ENCODE measurements at places on chromosomes 3 and 15. TPM values are rescaled to one million over a fixed set of nuclear protein-coding genes. Genes with fewer than 3 reads are reported as not detected.

DNA sequence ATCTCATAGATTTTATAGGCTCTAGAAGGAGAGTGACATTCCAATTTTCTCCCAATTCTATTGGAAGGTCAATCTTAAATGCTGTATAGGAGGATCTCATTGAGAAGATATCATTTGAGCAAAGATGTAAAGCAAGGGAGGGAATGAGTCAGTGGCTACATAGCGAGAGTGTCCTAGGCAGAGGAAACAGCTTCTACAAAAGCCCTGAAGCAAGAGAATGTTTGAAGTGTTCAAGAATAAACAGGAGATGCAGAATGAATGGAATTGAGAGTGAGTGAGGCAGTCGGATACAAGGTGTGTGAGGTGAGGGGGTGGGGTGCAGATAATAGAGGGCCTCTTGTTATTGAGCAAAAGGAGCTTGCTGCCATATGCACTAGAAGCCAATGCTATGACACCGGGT is 545.9 kb downstream of the IGSF11 start:
- no peak overlapping the region for H3K27ac ChIP-seq
- no peaks in the 10 kb centered on the region for H3K27me3 ChIP-seq
- DNase-seq: no peak

DNA sequence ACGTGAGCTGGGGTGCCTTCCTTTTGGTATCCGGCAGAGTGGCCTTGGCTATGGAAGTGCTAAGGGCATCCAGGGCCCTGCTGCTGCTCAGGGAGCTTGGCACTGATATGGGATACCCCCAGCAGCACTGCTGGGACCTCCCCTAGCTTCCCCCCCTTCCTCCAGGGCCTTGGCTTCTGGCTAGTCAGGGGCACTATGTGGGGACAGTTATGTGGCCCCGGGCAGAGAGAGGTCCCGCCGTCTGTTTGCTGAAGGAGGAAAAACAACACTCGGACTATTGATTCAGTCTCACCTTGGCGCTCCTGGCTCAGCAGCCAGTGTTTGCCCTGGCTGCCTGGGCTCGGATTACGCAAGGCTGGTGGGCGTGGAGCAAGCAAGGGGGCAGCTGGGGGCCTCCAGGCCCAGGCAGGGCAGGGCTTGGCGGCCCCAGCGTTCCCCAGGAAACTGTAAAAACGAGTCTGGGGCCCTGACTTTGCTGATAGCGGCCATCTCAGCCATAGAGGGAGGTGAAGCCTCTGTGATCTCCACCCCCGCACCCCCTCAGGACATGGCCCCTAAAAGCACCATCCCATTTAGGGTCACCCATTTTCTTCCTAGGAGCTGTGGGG is 5.7 kb downstream of the FURIN start:
- peak overlapping the region; percentile 95 for H3K4me3 ChIP-seq
- H3K27ac ChIP-seq: peak overlapping the region; percentile 94
- H3K36me3 ChIP-seq: peaks cover 79% of the 10 kb centered on the region
- no peaks in the 10 kb centered on the region for H3K27me3 ChIP-seq

GRCh38 chr3:53571264-53571663 is 76.9 kb downstream of the CACNA1D start:
- H3K4me3 ChIP-seq: no peak overlapping the region
- H3K27me3 ChIP-seq: peaks cover 14% of the 10 kb centered on the region
- no peaks in the 10 kb centered on the region for H3K36me3 ChIP-seq
- no peaks in the 10 kb centered on the region for H3K4me1 ChIP-seq

DNA sequence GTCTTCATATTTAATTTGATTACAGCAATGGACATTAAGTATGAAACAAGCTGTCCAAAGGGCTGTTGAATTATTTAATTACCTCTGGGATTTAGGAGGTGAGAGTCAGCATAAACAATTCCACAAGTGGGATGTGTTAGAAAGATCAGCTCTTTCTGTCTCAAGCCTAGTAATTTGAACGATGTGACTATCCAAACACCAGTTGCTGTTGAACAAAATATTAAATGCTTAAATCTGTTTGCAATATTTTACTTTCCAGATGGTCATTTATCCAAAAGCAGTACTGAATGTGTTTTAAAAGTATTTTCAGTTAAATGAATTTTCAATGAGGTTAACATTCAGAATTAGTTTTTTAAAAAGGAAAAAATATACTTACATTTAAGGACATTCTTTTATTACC is 12.7 kb downstream of the KCNAB1 start:
- H3K27me3 ChIP-seq: peaks cover 35% of the 10 kb centered on the region
- peaks cover 2% of the 10 kb centered on the region for H3K4me1 ChIP-seq
- no peaks in the 10 kb centered on the region for H3K36me3 ChIP-seq
- no peak overlapping the region for H3K4me3 ChIP-seq

TRPM1 gene
- not detected for total RNA-seq

DNA sequence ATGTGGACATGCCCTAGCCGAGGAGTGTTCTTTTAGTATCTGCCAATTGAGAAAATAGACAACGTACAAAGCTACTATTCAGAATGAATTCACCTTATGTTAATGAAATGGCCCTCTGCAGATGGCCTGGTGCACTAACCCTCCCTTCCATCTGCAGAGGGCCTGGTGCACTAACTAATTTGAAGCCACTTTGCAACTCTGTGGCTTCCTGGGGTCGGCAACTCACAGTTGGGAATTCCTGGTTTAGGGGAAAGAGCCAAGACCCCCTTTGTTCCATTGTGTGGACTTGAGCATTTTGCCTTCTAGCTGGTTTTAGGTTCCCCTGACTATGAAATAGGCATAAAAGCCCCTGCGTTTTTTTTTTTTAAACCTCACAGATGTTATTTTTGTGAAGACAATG is 204.3 kb upstream of the UBE3A start:
- H3K27ac ChIP-seq: no peak overlapping the region
- H3K27me3 ChIP-seq: peaks cover 24% of the 10 kb centered on the region
- no peak overlapping the region for H3K4me3 ChIP-seq
- H3K4me1 ChIP-seq: no peaks in the 10 kb centered on the region
- no peaks in the 10 kb centered on the region for H3K36me3 ChIP-seq
- DNase-seq: no peak

TGFBR2 gene
- 47.6 TPM for total RNA-seq

- H3K27me3 ChIP-seq: peaks cover 2% of the 10 kb centered on the region
- H3K4me3 ChIP-seq: no peak overlapping the region
- H3K4me1 ChIP-seq: no peaks in the 10 kb centered on the region
- H3K27ac ChIP-seq: no peak overlapping the region
- H3K36me3 ChIP-seq: no peaks in the 10 kb centered on the region
- peak; percentile 58 for DNase-seq
These were observed 107.9 kb downstream of the FMN1 start for GRCh38 chr15:33086500-33087121.

DNA sequence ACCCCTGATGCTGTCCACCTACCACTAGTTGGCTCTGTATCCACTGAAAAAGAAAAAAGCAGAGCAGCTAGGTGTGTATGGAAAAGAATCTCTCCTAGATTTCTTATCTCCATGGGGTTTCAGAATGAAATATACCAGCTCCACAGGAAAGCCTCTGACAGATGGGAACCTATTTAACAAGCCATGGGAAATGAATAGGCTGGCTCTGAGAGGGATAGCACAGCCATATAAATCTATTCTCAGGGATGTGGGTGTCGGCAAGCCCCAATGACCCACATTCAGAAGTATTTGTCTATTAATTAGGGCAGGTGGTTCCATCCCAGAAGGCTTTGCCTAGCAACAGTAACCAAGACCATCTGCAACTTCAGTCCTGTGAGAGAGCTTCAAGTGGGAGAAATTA is 694.1 kb downstream of the AGBL1 start:
- no peak overlapping the region for H3K4me3 ChIP-seq
- no peaks in the 10 kb centered on the region for H3K36me3 ChIP-seq
- no peak overlapping the region for H3K27ac ChIP-seq
- no peaks in the 10 kb centered on the region for H3K27me3 ChIP-seq

DNA sequence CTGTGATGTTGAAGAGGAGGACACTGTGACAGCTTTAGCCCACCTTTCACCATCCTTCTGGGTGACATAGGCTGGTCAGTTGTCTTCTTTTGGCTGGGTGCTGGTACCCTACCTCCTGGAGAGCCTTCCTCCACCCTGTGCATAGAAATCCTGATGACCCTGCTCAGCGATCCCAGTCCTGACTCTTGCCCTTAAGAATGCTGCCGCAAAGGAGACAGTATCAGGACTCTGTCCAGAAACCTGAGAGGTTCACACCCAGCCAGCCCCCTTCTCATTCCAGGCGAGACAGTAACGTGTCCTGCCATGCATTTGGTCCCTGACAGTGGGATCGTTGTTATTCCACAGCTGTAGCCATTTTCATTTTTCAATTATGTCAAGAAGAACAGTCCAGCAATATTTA is 312.8 kb upstream of the CHRM5 start:
- no peaks in the 10 kb centered on the region for H3K27me3 ChIP-seq
- H3K4me3 ChIP-seq: no peak overlapping the region
- H3K27ac ChIP-seq: no peak overlapping the region
- H3K36me3 ChIP-seq: no peaks in the 10 kb centered on the region

TLR9 gene
- total RNA-seq: 0.17 TPM

DNA sequence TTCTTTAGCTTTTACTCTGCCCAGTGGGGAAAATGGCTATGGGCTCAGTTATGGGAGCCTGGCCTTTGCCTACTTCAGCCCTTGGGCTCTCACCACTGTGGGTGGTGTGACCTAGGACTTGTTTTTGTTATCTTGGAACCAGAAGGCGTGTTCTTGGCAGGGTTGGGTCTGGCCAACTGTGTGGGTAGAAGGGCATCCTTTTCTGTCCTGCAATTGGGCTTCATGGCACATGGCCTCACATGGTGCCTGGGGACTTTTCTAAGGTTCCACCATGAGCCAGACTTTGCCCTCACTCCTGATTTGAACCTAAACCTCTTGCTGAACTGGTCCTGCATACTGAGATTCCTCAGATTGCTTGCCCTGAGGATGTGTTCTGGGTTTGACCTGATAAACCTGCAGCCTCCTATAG is 1.7 kb downstream of the GLYCTK start:
- H3K4me1 ChIP-seq: peaks cover 25% of the 10 kb centered on the region
- H3K4me3 ChIP-seq: peak overlapping the region; percentile 93
- H3K27ac ChIP-seq: peak overlapping the region; percentile 56
- no peak for DNase-seq
- H3K27me3 ChIP-seq: no peaks in the 10 kb centered on the region

DNA sequence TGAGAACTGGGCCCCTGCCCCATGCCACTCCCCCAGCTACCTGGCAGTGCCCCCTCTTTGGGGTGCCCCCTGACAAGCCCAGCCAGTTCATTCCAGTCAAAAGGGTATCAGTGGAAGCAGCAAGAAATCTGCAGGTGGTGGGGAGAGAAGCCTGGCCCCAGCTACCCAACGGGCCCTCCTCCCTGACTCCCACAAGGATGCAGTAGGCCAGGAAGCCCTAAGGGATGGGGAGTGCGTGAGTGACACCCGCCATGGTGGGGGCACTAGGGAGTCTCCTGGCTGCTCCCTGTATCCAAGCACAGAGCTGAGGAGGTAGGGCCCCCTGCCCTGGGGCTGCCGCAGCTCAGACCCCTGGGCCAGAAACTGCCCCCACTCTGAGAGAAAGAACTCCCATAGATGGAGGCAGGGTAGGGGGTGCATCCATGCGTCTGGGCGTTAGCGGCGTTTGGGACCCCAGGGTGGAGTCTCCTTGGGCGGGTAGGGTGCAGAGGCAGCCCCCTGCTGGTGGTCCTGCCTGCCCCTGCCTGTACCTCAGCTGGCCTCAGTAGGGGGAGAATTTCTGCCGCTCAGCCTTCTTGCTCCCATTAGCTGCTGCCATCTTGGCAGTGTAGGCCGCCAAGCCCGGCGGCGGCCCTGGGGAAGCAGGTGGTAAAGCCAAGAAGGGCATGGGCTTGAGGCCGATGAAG is 2.5 kb downstream of the GPR62 start:
- DNase-seq: no peak
- H3K27me3 ChIP-seq: peaks cover 30% of the 10 kb centered on the region
- H3K4me1 ChIP-seq: no peaks in the 10 kb centered on the region
- H3K36me3 ChIP-seq: peaks cover 3% of the 10 kb centered on the region
- H3K27ac ChIP-seq: no peak overlapping the region

All from activated CD4-positive, alpha-beta T cell treated with anti-CD3 and anti-CD28 coated beads, Interleukin-2, amount 10 ng/mL, durations not matched to agents 24 days and 14 days (primary cell).